ENCODE measurements at places on chromosomes 2 and 18.

DNA sequence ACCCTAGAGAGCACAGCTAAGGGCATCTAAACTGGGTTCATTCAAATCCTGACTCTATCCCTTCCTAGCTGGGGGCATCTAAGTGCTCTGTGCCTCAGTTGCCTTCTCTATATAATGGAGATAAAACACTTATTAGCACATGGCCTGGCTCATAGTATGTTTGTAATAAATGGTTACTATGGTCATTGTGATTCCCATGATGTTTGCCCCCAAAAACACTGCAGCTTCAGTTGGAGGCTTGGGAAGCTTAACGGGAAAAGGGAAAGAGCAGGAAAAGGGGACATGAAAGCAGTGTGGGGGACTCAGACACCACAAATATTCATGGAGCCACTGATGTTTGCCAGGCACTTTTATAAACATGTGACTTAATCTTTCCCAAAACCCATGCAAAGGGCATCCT lies 118.1 kb downstream of the INHBB start:
- DNase-seq: no peak

GRCh38 chr2:164621764-164622105 lies 453 bp upstream of the GRB14 start:
- no peak for DNase-seq

GRCh38 chr18:51211552-51211951 lies 14.1 kb upstream of the MEX3C start:
- peak; percentile 72 for DNase-seq

DNA sequence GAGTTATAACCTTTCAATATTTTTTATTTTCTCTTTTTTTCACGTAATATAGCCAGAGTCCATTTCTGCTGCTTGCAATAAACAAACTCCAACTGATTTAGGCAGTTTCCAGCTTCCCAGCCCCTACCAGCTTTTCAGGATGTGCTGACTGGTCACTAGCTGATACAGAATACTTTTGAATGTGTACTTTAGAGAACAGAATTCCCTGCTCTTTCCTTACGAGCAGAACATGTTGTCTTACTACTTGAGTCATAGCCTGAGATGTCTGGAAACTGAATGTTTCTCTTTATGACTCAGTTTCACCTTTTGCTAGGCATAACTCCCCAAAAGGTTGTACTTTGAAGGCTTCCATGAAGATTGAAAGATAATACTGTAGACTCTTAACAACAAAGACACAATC lies 44.5 kb upstream of the KCNE4 start:
- no peak for DNase-seq

DNA sequence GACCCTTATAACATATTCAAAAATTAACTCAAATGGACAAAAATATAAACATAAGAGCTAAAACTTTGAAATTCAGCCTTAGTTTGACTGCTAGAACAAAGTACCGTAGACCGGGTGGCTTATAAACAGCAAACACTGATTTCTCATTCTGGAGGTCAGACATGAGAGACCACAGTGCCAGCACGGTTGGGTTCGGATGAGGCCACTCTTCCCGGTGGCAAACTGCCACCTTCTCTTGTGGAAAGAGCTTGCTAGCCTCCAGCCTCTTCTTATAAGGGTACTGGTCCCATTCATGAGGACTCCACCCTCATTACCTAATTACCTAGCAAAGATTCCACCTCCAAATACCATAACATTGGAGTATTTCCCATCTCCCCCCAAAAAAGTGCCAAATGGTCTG lies 91.3 kb downstream of the FAM210A start:
- DNase-seq: no peak

DNA sequence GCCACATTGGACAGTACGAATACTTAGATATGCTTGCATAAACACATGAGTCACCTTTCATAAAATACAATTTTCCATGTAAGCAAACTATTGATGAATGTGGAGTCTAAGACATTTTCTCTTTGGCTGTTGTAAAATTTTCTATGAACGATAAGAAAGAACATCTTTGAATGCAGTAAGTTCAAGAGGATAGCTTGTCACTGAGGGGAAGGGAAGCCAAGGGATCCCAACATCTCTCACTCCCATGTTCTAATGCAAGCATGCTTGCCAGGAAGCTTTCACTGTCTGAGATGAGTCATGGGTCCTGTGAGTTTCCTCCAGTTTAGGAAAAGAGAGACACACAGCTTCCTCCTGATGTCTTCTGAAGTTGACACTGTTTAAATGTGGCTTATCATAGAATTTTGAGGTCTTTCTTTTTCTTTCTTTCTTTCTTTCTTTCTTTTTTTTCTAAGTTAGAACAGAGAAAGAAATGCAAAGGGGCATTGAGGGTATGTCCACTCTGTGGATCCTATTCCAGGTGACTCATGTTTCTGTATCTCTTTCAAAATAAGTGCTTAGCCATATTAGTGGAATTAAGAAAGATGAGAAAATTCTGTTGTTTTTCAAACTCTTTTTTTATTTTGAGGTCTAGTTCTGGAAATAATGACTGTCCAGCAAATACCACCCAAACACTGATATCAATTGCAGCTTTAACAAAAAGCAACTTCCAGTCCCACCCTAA lies 146.6 kb downstream of the RDH14 start:
- no peak for DNase-seq

DNA sequence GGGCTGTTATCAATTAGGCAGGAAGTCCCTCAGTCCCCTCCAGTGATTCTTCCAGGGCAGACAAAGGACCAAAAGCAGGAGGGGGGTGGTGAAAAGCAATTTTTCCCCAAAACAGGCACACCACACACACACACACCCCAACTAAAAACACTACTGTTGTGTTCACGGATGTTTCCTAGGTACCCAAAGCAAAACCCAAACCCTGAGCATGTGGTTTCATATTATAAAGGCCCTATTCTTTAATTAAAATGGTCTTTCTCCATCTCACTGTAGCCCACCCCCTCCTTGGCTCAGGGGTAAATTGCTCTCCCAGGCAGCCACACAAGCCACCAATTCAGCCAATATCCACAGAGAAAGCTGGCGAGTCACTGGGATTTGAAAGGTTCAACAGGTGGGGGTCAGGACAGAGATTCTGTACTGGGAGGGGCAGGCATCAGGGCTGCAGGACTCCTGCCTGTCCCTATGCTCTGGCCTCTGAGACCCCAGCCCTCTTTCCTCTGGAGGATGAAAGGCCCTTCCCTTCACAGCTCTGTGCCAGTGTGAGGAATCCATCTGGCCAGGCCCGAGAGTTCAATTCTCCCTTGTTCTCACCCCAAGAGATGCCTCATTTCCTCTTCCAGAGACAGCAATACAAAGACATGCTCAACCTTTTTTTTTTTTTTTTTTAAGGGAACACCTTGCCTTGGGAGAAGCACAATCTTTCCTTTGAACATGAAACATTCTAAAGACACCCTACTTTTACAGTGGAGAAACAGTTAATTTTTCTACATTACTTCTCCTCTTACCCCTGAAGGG lies 43.6 kb downstream of the SPRED2 start:
- no peak for DNase-seq

- DNase-seq: no peak
Observed at GRCh38 chr2:21892140-21892539, 768.4 kb downstream of the TDRD15 start.

DNA sequence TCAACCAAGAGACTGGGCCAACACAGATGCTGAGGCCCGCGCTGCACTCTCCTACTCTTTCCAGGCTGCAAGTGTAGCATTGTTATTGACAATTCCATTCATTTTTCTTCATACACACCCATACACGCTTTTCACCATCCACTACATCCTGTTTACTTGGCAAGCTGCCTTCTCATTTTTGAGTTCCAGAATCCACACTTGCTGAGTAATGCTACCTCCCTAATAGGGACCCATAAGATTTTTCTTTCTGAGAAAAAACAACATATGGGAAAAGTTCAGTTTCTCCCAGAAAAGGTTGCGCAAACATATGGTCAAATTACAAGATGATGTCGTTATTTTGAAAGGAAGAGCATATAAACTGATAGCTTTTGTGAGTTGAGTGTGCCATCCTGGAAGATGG lies 3.3 kb upstream of the NETO1 start:
- no peak for DNase-seq

DNA sequence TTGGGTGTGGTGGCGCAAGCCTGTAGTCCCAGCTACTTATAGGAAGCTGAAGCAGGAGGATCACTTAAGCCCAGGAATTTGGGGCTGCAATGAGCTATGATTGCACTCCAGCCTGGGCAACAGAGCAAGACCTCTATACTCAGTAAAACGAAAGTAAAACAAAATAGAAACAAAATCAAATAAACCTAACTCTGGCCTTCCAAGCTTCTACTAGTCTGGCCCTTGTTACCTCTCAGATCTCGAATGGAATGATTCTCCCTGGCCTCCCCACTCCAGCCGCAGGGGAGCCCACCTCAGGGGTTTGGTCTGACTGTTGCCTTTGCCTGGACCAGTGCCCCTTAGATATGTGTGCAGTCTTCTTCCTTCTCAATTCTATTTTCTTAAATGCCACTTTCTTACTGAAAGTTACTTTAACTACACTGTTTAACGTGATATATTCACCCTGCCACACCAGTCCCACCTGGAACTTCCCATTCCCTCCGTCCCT lies 160.0 kb upstream of the GCFC2 start:
- no peak for DNase-seq

GRCh38 chr2:113200736-113201490 lies 27.1 kb downstream of the PSD4 start:
- no peak for DNase-seq

GRCh38 chr2:97713296-97714083 lies at the start of gene ZAP70:
TSS of gene ZAP70 (plus strand) at chr2:97713576. CDS start at chr2:97724037, 10,461 bp downstream.
- peak; percentile 69 for DNase-seq

- DNase-seq: no peak
Observed at GRCh38 chr2:55357927-55358326, 61.7 kb downstream of the CCDC88A start.

DNA sequence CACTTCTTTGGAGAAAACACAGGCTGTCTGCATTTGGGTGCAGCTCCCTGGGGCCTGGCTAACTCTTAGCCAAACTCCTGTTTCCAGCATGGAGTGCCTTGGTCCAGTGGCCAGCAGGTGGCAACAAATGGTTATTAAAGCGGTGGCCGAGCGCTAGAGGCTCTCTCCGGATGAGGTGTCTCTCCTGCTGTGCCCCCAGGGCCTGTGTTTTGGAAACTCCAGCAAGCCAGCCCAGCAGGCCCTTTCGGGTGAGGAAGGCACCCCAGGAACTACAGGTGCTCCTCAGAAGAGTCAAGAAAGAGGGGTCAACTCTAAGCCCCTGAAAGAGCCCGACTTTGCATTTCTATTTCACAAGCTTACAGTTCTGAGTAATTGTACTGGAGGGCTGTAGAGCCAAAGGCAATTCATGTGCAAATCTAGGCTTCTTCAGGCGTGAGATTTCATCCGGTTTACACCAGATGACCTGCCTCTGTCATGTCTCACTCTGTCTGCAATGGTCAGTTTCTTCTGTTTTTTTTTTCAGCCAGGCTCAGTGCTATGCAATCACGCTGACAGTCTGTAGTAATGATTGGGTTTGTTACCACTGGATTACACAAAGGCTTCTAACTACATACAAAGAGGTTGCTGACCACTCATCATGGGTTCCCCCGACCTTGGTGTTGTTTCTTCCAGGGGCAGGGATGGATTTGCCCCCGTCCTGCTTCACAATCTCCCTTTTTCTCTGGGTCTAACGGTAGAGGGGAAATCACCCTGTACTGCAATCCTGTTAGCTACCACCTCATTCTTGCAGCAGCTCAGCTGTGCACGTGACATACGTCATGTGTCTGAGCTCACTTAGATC lies 7.6 kb upstream of the CHRNA1 start:
- peak; percentile 46 for DNase-seq

DNA sequence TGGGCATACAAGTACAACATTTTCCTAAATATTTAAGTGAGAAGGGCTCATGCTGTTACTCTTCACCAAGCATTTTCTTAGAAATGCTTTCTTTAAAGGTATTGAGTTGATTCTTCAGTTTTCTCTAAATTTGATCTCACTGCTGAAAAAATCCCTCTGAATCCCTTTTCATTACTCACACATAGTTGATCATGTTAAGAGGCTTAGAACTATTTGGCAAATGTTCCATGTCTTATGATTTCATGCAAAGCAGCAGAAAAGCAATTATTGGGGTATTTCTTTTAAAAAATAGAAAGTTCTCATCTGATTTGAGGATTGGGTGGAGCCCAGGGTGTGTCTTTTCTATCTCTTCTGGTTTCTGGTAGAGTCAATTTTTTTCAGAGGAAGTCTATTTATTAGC lies 1079.8 kb upstream of the ZEB2 start:
- no peak for DNase-seq

- DNase-seq: no peak
Observed at GRCh38 chr2:187878112-187878511, 323.9 kb upstream of the TFPI start.

- DNase-seq: no peak
Observed at GRCh38 chr2:26636935-26637334, 4.2 kb downstream of the CIB4 start.

DNA sequence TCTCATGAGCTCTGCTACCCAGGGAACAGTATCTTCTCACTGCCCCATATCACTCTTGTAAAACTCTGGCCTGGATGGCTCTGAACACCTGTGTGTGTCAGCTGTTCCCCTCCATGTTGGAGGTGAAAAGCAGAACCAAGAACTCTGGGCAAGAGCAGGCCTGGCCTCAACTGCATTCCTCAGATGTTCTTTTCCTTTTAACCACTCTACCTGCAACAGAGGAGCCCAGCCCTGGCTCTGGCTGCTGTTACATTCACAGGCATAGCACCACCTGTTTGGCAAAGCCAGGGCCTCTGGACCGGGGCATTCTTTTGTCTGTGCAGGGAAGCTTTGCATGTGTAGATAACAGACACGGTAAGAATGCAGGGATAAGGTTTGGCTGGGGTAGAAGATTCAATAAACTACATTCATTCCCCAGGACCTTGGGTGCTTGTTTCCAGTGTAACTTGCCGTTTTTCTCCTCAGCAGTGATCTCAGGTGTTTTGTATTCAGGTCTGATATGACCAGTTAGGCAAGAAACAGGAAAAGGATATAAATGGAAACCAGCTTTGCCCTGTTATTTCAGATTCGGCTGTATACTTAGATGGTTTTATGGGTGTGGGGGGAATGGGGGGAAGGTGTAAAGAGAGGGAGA lies 95.1 kb downstream of the SPTBN1 start:
- DNase-seq: no peak

GRCh38 chr18:79915161-79916127 lies 36.0 kb downstream of the SLC66A2 start:
- DNase-seq: no peak

GRCh38 chr2:191255271-191255670 lies 10.1 kb downstream of the MYO1B start:
- DNase-seq: no peak

DNA sequence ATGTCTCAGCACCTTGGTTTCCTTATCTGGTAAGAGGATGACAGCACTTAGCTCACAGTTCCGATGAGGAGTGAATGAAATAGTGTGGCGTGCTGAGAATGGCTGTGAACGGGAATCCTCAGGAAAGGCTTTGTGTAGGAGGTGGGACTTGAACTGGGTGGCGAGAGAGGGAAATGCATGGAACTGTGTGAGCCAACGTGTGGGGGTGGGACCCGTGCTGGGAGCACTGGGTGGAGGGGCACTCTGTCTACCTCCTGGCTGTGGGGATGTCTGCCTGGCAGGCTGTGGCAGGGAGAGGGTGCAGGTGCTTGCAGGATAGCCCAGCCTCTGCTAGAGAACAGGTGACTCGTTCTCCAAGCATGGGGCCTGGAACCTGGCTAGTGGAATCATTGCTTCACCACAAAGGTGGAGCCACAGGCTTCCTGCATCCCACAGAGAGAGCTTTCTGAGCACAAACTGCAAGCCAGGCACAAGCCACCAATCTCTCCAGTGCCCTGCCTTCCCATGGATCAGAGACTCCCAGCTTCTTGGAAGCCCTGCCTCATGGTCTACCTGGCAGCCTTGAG lies 145.2 kb downstream of the CELF4 start:
- no peak for DNase-seq

GRCh38 chr2:173667415-173667814 lies 297.8 kb downstream of the SP3 start:
- DNase-seq: no peak

- no peak for DNase-seq
Observed at GRCh38 chr2:100548771-100549170, 14.0 kb upstream of the PDCL3 start.
